NCI-H187 (cell line): ENCODE measurements at places on chromosomes 3 and 15.

DNA sequence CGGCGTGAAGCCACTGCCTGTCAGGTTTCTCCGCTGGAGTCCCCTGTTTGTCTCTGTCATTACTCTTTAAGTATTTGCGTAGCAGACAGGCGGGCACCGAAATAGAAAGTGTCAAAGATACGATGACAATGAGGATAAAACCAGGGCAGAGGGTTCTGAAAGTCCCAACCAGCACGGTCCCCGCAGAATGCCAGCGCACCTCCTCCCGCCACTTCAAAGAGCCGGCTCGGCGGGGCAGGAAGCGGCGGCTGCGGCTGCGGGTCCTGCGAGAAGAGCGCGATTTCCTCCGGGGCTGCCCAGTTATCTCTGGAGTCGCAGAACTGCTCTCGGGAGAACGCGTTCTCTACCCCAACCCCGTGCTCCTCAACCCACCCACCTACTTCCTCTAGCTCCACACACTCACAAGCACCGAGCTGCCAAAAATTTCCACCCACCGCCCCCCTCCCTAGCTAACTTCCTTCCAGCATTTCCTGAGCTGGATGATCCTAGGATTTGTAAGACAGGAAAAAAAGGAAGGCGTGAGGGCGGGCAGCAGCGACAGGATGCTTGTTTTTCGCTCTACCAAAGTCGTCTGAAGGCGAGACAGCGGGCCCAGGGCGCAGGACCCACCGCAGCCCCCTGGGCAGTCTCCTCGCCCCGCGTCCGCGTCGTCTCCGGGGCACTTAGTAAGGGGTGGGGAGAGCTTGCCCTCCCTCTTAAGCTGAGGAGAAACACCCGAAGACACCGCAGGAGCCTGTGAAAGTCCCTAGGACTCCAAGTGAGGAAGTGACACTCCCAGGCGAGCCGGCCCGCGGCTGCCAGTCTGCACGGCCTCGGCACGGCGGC is at the start of gene ARHGAP31:
ARHGAP31 (plus strand) TSS at position 513 of the 825 bp plus-strand sequence. CDS start 522 bp downstream, outside the sequence.
- no peak for DNase-seq

DNA sequence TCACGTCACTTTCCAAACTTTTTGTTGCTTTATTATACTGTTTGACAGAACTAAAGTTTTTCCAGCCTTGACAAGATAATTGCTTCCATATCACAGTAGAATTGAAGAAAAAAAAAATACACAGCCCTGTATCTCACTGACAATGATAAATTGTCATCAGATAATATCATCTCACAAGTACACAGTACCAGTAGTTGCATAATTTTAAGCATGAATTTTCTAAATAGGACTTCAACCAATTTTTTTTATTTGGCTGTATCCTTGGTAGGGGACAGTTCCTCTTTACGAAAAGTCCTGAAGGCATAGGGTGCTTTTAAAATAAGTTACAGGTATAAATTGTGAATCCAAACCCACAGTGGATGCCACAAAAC is 230.7 kb downstream of the ATP8B4 start:
- DNase-seq: no peak

DNA sequence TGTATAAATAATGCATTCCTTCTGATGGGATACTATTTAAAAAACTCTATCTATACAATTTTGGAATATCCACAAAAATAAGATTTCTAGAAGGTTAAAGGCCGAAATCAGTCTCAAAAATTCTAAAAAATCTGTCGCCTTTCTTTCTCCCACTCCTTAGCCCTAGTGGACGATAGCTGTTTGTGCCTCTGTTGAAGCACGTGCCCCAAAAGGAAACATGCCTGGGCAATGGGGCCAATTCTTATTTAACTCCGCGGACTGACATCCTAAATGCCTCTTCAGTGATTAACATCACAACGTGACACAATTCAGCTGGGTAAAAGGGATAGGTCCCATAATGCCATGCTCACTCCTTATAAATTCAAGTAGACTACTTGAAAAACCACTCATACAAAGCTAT is 65.1 kb downstream of the GAP43 start:
- DNase-seq: no peak

DNA sequence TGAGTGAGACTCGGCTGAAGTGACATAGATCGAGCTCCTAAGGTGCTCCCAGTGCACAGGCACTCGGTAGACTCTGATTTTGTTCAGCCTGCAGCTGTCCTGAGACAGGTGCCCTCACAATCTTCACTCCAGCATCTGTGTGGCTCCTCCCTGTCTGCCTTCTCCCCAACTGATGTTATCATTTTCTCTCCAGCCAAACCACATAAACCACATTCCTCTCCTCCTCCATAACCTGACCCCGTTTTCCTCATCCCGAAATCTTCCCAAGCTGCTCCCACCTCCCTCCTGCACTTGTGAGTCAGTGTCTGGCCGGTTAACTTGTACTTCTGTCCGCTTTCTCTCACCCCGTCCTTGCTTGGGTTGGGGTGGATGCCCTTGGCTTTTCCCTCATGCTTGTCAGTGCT is 93.3 kb upstream of the HACD2 start:
- DNase-seq: no peak
